ENCODE measurements at places on chromosomes 6 and 20.
A peak's percentile ranks its signal among the peaks of the same experiment; 100 is the strongest.

DNA sequence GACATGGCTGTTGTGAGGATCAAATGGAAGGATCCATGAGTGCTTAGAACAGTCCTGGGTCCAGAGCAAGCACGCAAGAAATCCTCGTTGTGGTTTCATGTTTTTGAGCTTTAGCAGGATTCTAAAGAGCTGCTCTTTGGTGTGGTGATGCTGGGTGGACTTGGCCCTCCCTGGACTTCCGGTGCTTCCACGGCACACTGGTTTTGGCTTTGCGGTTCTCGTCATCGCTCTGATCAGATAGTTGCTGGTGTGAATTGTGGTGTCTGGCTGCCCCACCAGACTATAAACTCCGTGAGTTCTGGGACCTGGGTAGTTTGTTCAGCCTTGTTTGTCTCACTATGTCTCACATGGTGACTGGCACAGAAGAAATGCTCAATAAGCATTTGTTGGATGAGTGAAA lies 3.3 kb downstream of the HNF4A start:
- no peak for ATAC-seq

DNA sequence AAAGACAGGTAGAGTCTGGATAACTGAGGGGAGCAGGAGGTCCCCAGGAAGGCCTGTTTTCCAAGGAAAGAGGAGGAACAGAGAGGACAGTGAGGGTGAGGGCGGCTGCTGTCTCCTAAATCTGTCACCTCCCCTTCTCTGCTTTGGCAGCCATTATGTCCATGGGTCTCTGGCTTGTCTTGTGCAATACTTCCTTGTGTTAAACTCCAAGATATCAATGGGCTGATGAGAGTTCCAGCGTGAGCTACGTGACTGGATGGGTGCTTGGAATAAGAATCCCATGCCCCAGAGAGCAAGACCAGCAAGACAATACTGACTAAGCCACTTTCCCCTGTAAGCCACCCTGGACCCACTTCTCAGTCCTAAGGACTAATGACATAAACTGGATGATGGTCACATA lies 26.3 kb upstream of the DNAAF9 start:
- no peak for ATAC-seq

DNA sequence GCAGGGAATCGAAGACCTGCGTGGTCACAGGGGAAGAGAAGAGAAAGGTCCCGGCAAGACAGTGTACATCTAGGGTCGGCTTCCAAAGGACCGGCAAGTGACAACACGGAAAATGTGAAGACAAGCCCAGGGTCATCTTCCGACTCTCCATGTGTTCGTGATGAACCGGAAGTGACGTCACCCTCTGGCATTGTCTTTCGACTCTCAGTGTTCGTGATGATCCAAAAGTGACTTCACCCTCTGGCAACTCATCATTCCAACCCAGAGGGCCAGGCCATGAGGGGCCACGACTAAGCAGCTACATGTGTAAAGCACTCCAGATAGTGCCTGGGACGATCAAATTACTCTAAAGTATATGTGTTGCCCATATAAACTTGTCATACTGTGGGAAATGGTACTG lies 290.8 kb downstream of the THBS2 start:
- no peak for ATAC-seq

DNA sequence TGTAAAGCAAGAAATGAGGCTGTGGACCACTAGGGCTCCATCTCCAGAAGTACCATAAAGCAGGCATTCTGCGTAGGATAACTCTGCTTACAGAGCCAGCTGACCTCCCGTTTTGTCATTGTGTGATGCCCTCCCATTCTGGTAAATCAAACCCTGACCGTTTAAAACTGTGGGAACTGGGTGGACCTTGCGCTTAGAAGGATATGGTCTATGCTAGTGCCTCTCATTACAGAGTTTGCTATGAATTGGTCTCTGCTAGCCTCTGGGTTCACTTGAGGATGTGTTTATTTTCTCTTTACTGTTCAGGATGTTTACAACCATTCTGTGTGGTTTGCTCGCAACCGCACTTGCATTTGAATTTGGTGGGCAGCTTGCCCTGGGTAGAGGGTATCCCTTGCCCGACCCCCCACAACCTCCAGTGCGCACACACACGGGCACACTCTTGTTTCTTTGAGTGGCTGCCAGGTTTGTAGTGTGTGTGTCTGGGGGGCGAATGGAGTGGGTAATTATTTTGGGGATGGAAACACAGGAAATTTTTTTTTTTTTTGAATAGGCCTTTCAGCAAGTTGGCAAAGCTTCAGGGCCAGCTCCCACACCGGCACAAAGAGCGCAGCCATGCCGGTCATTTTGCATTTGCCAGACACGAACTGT lies 198.3 kb downstream of the JARID2 start:
- no peak for ATAC-seq

GRCh38 chr6:105806486-105806920 lies 279.6 kb upstream of the PRDM1 start:
- ATAC-seq: no peak

GRCh38 chr6:82553863-82554531 lies 190.4 kb downstream of the TPBG start:
- ATAC-seq: peak; percentile 88

DNA sequence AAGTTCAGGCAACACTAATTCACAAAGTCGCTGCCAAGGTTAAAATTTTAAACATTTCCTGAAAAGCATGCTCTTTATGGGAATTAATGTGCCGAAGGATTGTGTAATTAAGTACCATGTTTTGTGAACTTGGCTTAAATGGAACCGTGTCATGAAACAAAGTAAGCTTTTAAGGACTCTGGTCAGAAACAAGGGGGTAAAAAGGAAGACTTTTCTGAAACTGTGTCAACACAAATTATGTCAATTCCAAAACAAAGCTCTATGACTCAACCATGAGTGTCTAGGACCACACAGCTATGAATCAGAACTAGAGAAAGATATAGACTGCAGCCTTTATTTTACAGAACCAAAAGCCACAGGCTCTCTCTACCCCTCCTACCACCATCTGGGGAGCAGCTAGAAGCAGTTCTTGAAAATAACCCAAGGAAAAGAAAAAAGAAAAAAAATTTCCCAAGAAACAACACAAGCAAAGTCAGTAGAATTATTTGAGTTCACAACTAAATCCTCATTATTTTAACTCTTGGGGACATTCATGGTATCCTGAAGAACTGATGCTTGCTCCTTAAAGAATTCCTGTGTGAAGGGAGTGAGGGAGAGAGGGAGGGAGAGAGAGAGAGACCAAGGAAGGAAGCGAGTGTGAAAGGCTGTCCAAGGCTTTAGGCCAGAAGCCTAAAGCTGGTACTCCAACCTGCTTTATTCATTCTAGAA lies 81.9 kb downstream of the ZMYND8 start:
- peak; percentile 91 for ATAC-seq

DNA sequence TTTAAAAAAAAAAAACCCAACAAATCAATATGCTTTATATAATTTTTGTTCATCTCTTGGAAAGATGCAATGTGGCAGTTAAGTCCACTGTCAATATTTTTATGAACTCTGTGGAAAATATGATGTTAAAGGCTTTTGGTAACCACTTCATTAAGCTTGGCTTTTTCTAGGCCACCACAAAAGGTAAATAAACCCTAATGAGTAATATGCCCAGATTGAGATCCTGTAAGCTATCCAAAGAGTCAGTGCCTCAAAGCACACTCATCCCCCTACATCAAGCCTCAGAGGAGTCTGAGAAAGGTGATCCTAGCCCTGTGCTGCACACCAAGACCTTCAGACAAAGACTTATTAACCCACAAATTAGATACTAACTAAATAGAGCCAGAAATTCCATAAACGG lies 121.1 kb downstream of the CDC5L start:
- no peak for ATAC-seq

GRCh38 chr20:52895235-52895634 lies 76.9 kb upstream of the TSHZ2 start:
- no peak for ATAC-seq

DNA sequence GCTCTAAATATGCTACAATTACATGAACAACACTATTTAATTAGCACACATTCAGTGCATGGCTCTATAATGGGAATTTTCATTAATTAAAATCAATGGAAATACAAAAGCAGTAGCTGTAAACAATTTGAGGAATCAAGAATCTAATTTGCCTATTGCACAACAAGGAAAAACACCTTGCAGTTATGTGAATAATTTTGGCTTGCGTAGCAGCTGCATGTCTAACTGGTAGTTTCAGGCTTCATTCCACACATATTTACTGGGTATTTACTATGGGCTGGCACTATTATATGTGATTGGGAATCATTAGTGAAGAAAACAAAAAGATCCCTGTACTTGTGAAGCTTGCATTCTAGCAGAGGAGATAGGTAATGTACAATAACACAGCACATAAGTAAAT lies 26.4 kb downstream of the KIF6 start:
- ATAC-seq: no peak

GRCh38 chr20:43448748-43449535 lies 8.8 kb upstream of the SRSF6 start:
- ATAC-seq: peak; percentile 87

DNA sequence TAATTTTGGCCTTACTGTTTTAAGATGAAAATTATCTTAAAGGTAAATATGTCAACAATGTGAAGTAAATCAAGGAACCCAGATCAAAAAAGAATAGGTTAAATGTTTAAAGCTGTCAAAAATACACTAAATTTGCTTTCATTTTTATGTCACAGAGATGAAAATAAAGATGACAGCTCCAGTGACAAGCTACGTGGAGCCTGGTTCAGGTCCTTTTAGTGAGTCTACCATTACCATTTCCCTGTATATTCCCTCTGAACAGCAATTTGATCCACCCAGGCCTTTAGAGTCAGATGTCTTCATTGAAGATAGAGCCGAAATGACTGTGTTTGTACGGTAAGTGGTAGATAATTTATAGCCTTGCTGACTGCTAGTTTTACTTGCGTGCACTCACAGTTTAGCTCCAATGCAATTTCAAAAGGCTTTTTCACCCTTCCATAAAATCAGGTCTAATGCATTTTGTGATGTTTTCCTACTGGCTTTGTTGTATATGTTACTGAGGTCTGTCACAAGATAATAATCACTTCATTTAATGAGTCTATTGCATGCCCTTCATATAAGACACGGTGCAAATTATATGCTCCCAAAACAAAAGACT lies 1.9 kb downstream of the HEBP2 start:
- no peak for ATAC-seq

DNA sequence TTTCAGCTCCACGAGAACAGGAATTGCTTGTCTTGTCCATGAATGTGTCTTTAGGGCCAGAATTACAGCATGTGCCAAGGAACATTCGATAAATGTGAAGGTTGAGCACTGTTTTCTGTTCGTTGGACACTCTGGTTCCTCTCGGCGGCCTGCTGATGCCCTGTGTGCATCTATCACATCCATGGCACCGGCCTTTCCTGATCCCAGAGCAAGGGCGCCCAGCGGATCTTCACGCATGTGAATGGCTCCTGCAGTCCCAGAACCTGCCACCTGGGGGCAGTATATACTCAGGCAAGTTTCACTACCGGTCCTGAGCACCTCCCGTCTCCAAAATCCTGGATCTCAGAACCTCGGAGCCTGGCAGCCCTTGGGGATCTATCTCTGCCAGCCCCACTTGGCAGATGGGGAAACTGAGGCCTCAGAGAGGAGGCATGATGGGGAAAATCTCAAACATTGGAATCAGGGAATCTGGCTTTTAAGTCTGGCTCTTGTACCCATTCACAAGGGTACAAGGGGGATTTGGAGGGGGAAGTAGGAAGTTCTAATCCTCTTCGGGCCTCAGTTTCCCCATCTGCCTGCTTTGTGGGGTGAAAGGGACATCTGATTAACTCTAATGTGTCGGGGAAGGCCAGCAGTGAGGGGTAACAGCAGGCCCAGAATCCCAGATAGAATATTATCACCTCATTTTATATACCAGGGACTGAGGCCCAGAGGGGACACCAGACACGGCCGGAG lies 4.3 kb upstream of the CEBPB start:
- peak; percentile 84 for ATAC-seq

DNA sequence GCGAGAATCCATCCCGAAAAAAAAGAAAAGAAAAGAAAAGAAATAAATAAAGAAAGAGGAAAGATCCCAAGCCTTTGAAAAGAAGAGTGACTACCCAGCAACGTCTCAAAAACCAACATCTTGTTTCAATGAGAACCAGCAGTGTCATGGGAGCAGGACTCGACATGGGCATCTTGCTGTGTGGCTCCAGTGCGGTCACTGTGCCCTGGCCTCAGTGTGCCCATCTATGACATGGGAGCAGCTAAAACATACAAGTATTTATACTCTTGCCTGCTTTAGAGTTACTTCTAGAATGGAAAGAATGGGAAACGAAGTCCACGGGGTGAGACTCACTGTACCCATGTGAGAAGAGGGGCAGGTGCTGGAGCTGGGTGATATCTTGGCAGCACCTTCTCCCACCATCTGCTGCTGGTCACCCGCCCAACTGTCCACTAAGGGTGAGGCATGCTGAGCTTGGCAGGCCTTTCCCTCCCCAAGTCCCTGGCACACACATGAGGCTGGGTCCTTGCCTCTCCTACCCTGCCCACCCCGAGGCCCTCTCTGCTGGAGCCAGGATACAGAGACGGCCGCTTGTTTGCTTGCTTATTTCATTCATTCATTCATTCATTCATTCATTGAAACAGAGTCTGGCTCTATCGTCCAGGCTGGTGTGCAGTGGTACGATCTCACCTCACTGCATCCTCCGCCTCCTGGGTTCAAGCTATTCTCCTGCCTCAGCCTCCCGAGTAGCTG lies 77.7 kb downstream of the RIPOR3 start:
- ATAC-seq: no peak

DNA sequence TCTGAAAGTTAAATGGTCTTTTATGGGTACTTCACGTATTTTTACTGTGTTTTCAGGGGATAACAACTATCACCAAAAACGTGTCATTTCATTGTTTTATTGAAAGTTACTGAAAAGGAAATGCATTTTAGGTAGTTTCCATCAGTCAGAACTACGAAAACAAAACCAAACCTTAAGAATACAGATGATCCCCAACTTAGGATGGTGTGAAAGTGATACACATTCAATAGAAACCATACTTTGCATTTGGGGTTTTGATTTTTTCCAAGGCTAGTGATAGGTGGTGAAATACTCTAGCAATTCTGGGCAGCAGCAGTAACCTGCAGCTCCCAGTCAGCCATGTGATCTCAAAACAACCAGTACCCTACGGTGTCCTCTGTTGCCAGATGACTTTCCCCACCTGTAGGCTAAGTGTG lies 25.9 kb upstream of the EFHC1 start:
- ATAC-seq: no peak

- no peak for ATAC-seq
Measured at GRCh38 chr6:105373481-105373880, 29.4 kb downstream of the PREP start.

- no peak for ATAC-seq
Measured at GRCh38 chr20:1835186-1836035, 59.8 kb upstream of the SIRPA start.

GRCh38 chr6:28489366-28490204 lies 26.0 kb downstream of the GPX6 start:
- peak; percentile 91 for ATAC-seq

DNA sequence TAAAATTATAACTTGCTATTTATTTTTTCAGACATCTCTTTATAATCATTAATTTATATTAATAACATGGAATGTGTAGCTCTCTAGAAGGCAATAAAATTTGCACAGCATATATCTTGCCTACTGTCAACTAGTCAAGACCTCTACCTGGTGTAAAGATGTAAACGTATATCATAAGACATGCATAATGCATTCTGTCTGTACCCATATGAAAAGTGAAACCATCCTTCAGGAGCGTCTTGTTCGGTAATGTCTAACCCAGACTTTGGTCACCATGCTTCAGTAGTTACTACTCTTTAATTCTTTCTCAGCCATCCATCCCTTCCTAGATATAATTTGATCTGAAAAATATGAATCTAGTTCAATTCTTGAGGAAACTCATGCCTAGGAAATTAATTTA lies 21.0 kb downstream of the CEP43 start:
- ATAC-seq: no peak

- no peak for ATAC-seq
Measured at GRCh38 chr6:108804956-108805355, 43.3 kb upstream of the ARMC2 start.

GRCh38 chr6:20069021-20069522 lies 143.2 kb downstream of the MBOAT1 start:
- ATAC-seq: no peak
